ENCODE measurements at places on chromosomes 3 and 15. TPM values are rescaled to one million over a fixed set of nuclear protein-coding genes. Genes with fewer than 3 reads are reported as not detected.

GRCh38 chr3:12906916-12907290, 65.5 kb upstream of the RPL32 start:
- no peak for DNase-seq

DNA sequence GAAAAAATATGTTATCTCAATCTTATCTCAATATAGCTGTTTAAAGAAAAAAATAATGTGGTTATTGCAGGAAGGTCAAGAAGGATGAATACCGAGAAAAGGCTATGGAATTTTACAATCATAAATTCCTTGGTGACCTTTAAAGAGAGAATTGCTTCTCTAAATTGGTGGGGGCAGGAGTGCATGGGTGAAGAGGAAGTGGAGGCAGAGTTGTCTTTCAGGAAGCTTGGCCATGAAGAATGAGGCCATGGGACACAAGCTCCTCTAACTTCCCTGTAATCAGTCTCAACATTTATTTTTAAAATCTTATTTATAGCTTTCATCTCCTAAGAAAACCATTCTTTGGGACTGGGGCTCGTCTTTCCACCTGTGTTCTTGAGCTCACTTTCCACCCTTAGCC, 22.4 kb upstream of the ALDH1A2 start:
- no peak for DNase-seq

DNA sequence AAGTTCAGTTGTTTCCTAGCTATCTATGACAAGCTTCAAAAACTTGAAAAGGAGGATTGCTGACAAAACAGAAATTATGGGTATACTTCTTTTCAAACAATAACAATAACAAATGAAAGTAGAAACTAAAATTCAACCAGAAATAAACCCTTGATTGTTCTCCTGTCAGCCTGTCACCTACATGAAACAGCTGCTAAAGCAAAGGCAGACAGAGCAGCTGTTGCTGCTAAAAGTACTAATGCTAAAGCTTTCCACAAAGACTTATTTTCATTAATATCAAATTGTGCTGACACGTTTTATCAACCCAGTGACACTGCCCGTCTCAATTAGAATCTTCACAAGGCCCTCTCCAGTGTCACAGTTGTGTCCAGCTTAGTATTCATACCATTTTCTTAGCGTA, 533.2 kb upstream of the GBE1 start:
- no peak for DNase-seq

DNA sequence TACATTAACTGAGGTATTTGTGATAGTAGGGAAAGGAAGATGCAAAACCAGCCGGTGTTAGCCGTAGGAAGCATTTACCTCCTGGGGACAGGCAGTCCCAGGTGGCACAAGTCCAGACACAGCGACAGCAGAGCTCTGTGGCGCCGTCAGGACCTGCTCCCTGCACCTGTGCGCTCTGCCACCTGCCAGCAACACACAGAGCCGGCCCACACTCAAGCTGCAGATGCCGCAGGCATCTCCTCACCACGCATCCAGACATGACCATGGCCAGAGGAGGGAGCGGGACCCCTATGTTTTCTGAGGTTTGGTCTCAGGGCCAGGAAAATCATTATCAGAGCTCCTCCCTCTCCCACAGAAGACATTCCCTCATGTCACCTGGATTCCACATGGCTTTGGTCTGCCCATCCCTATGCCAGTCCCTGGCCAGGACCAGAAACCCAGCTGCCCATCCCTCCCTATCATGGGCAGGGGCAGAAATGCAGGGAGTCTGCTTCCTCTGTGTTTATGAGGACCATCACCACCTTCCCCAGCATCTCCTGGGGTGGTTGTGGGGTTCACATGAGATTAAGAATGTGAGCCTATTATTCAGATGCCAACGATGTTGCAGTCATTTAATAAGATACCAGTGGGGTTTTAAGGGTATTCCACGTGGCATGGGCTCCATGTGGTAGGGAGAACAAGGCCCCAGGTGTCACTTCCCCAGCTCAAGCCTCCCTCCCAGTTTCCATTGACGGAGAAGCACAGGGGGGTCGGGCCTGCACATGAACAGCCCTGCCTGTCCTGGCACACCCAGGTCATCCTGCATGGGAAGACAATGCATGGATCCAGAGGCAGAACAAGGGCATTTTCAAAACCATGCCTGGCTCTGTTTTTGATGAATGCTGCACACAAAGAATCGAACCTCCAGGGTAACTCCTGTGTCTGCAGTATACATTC, 251.1 kb downstream of the OCA2 start:
- no peak for DNase-seq

DNA sequence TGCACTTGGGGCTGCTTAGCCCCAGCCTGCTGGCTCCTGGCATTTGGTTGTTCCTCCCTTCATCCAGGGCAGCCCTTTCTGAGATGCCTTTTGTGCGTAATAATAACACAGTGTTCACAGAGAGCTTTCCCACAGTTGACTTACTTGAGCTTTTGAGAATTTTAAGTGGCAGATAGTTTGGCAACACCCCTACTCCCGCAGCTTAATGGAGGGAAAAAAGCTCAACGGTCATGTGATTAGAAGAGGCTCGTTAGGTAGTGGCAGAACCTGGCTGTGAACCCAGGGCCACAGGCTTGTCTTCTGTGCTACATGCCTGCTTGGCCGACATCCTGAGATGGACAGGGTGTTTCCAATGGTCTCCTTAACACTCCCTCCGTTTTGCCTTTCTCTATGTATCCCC, 4.7 kb downstream of the KBTBD13 start:
- DNase-seq = no peak

DNA sequence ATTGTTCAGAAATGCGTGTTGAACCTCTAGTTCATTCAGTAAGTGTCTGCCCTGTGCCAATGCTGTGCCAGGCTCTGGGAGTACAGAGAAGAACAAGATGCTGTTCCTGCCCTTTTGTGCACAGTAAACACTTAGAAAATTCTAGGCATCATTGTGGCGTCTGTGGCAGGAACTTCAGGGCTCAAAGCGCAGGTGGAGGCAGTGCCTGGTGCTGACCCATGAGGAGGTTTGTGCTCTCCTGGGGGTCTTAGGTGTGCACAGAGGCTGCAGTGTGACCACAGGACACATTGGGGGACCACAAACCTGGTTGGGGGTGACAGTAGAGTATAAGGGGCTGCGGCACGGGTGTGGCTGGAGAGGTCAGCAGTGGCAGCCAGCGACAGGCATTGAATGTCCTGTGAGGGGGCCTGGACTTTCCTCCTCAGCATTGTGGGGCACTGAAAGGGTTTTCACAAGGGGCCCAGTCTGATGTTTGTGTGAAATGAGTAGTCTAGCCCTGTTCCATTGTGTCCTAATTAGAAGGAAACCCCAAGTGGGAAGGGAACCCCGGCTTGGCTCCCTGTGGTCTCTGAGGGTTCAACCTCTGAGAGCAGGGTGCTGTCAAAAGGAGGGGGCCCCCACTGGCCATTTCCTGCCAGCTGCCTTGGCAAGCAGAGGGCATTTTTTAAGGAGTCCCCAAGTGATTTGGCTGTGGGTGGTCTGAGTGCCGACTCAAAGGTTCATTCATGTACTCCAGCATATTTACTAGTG, 20.9 kb downstream of the MRAS start:
- DNase-seq = no peak

DNA sequence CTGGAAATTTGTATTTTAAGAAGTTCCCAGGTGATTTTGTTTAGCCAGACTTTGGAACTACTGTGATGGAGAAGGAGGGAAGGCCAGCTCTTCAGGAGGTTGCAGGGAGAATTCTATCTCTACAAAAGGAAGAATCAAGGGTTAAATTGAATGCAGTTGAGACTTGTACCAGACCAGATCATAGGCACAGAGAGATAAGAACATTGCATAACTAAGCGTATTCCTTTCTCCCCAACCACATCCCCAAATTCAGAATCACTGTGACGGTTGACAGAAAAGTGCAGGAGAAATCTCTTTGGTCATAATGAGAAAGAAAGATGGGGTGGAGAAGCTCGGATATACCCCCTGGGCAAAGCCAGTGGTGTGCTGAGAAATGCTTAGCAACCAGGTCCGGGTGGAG, 7.2 kb downstream of the PLD1 start:
- DNase-seq = no peak

VIPR1 gene
- not detected for total RNA-seq

KBTBD13 gene
- total RNA-seq = not detected

GRCh38 chr15:68518785-68519430, 59.9 kb upstream of the CORO2B start:
- no peak for DNase-seq

DNA sequence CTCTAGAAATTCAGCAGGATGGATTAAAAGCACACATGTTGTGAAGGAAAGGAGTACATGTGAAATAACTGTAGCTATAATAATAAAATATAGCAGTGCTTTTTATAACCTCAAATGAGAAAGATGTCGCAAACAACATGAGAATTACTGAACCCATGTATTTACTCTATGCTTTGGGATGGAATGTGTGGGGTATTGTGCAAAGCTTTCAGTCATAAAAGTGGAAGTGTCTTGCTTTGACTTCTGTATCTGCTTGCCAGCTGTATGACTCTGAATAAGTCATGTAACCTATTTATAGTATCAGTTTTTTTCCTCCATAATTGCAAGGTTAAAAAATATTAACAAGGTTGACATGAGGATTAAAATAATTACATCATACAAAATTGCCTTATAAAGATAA, 519.3 kb upstream of the CADM2 start:
- no peak for DNase-seq

DNA sequence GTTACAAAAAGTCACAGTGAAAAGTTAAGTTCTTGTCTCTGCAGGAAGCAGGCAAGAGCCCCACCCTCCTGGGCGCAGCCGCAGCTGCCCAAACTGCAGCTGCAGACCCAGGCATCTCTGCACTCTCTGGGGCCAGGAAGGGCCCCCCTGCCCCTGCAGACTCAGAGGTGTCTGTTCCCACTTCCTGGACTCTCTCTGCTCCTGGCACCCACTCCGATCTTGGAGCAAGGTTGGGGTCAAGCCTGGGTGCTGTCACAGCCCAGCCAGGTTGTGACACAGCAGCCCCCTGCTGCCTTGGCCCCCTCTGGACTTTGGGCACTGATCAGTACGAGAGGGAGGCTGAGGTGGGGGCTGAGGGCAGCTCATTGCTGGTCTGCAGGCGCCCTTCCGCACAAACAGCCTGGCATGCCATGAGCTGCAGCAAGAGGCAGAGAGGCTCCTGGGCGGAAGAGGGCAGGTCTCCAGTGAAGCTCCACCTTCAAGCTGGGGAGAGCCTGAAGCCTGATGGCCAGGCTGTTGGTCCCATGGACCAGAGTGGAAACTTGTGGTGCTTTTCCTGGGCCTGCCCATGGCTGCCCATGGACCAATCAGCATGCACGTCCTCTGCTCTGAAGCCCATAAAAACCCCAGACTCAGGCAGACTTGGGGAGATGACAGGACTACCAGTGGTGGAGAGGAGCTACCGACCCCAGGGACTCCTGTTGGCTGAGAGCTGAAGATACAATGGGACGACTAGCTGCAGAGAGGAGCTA, 42.9 kb upstream of the LRRFIP2 start:
- no peak for DNase-seq

XIRP1 gene
- not detected for total RNA-seq

GRCh38 chr15:74535388-74536084, 5.5 kb upstream of the ARID3B start:
- no peak for DNase-seq

CKMT1A gene
- not detected for total RNA-seq

TNFAIP8L3 gene
- total RNA-seq = 112 TPM

GTF2A2 gene
- 51.2 TPM for total RNA-seq

- DNase-seq = no peak
Observed at GRCh38 chr3:190615060-190615384, 101.1 kb downstream of the IL1RAP start.

GRCh38 chr15:31077941-31078340, 23.6 kb downstream of the TRPM1 start:
- DNase-seq = no peak

PLCB2 gene
- under 0.01 TPM for total RNA-seq

DNA sequence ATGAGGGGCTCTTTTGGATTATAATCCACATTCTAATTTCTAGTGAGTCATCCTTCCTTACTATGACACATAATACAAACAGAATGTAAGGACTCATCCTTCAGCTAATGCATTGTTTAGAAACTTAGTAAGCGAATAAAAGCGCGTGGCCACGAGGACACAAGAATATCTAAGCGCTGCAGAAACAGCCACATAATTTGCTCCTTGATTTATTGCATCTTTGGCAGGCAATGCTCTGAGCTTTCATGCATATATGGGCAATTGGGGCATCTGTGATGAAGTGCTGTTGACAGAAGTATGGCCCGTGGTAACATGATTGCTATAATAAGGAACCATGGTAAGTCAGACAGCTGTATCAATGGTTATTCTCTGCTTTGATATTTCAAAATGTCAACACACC, 191.3 kb upstream of the ZNF385D start:
- DNase-seq = peak; percentile 0

MUC20 gene
- total RNA-seq = under 0.01 TPM

DNA sequence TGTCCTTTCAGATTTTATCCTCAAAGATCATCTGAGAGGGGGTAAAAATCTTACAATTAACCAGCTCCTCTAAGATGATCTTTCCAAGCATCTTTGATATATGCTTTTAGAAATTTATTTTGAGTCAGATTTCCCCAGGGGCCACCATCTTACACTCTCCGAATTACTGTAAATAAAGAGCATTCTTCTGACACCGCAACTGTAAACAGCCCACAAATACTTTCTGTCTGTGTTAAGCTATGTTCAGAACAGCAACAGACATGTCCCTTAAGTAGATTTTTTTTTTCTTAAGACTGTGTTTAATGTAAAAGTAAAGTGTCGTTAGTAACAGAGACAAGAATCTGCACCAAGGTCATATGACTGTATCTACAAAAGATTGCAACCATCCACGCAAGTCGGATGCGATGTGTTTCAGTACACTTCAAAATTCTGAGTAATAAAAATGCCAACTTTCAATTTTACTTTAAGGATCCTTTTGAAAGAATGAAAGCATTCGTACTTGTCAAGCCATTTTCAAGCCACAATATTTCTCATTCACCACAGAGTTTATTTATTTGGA, 159.0 kb upstream of the KCNH8 start:
- DNase-seq = no peak

GRCh38 chr3:45084361-45084760, 58.3 kb downstream of the CLEC3B start:
- no peak for DNase-seq

DNA sequence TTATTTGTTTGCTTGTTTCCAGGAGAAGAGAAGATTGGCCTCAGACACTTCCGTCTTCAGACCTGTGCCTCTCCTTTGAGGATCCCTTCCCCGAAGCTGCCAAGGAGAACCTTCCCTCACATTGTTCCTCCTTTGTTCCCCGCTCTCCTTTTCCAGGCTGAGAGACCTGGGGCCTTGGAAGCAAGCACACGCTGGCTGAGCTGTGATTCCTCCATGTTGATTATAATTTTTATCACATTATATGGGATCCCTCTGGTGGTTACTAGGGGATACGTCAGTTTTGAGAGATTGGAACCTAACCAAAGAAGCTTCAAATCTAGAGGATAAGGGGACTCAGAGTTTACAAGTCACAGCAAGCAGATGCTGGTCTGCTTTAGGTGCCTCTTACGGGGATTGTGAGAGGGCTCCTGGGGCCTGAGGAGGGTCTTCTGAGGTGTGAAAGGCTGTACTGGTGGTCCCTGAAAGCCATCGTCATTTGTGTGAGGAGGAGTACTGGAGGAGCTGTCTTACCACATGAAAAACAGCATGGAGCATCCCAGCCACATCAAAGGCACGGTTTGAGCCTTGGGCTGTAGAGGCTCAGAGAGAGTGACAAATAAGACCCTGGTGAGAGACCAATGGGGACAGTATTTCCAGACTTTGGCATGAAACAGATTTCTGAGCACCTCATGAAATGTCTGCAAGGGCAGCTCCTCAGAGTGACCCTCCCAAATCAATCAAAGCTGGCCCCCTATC, 760.1 kb upstream of the CFAP20DC start:
- no peak for DNase-seq

HOMER2 gene
- total RNA-seq = 0.20 TPM

GRCh38 chr3:124700880-124701684, 29.2 kb upstream of the UMPS start:
- peak; percentile 24 for DNase-seq

DLL4 gene
- 48.0 TPM for total RNA-seq

REC114 gene
- not detected for total RNA-seq

MGA gene
- 15.3 TPM for total RNA-seq

FANCD2OS gene
- total RNA-seq = not detected
